ENCODE measurements at places on chromosomes 5 and 9. TPM values are rescaled to one million over a fixed set of nuclear protein-coding genes. Genes with fewer than 3 reads are reported as not detected.

GRCh38 chr9:107046692-107047091, 183.7 kb downstream of the ZNF462 start:
- no peak for DNase-seq

The TSSK1B gene
- 0.64 TPM for total RNA-seq

DNA sequence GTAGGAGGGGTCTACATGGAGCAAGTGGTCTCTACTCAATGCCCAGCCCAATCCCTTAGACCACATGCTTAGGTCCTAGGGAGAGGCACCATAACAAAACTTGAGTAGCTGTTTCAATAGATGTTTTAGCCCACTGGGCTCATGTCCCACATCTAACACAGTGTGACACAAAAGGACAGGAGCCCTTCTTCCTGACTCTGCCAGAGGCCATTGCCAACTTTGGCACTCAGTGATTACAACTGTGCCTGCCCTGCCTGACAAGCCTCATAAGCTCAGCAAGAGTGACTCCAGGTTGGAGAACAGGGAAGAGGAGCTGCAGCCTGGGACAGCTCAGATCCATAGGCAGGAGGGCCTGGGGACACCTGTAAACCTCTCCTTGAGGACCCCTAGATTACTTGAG, 230.8 kb downstream of the ENC1 start:
- DNase-seq = no peak

The ADGRD2 gene
- not detected for total RNA-seq

DNA sequence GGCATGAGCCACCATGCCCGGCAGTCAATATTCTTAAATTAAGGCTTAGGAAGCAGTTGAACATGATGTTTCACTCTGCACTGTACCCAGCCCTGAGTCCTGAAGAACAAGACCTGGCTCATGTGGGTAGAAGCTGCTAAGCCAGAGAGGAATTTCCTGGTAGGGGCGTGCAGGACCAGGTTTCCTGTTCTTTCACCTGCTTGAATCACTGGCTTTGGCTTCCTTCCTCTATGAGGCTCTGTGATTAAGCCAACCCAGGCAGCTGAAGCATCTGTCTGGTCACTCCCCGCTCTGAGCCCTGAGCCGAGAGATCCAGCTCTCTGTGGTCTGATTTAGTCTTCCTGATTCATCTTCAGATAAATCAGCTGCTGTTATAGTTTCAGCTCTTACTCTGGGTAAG, 29.1 kb downstream of the CFAP77 start:
- no peak for DNase-seq

DNA sequence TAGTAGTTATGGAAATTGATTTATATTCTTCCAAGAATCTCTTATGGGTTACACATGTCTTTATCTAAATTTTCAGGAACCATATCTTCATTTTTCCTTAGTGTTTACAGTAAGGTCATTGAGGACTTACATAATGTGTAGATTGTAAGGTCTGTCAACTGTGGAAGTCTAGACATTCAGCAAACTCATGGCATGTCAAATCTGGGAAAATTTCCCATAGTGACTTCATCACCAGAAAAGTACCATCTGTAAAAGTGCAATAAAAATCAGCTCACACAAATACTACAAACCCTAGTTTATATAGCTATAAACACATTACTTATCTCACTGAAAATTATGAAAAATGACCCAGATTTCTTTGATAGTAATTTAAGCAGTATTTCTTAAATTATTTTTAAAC, 419.4 kb downstream of the MTRR start:
- DNase-seq = no peak

The REEP2 gene
- total RNA-seq = 13.0 TPM

- DNase-seq = no peak
Measured at GRCh38 chr5:151528996-151529395, 62.1 kb downstream of the FAT2 start.

The EIF4E1B gene
- not detected for total RNA-seq

DNA sequence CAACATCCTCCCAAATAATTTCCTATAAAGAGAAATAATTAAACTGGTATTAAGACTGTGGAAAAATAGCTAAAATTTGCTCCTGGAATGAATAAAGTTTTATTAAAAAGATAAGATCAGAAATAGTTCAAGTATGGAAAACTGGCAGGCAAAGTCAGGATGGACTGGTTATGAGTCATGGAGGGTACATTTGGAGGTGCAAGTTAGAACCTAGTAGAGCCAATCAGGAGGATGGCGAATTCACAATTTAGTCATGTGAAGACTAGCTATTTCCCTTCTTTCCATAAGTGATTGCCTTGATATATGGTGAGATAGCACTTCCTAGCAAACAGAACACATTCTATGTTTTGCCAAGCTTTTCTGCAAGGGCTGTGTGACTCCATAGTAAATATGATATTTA, 1303.5 kb downstream of the EFNA5 start:
- DNase-seq = no peak

DNA sequence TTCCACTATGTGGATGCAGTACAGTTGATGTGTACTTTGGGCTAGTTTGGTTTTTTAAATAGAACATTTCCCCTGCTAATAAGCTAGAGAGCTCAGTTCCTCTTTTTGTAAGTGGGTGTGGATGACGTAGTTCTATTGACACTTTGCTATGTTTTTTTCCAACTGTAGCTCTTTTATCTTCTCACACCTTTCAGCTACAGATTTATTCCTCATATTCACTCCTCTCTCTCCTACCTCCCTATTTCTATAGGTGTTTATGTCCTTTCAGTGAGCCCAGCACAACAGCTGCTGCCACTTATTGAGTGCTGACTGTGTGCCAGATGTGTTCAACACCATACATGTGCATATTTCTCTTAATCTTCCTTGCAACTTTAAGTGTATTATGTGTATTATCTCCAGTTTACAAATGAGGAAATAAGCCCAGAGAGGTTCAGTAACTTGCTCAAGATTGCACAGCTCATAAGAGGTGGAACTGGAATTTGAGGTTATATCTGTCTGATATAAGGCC, 215.7 kb downstream of the SEMA6A start:
- DNase-seq = no peak

GRCh38 chr5:72702881-72703434, 113.5 kb upstream of the TNPO1 start:
- DNase-seq = no peak

The POU5F2 gene
- total RNA-seq = 1.3 TPM

The SLC34A1 gene
- not detected for total RNA-seq

GRCh38 chr9:133538176-133538575, 3.7 kb downstream of the ADAMTSL2 start:
- no peak for DNase-seq

GRCh38 chr5:89991592-89991991, 418.0 kb downstream of the CETN3 start:
- no peak for DNase-seq

DNA sequence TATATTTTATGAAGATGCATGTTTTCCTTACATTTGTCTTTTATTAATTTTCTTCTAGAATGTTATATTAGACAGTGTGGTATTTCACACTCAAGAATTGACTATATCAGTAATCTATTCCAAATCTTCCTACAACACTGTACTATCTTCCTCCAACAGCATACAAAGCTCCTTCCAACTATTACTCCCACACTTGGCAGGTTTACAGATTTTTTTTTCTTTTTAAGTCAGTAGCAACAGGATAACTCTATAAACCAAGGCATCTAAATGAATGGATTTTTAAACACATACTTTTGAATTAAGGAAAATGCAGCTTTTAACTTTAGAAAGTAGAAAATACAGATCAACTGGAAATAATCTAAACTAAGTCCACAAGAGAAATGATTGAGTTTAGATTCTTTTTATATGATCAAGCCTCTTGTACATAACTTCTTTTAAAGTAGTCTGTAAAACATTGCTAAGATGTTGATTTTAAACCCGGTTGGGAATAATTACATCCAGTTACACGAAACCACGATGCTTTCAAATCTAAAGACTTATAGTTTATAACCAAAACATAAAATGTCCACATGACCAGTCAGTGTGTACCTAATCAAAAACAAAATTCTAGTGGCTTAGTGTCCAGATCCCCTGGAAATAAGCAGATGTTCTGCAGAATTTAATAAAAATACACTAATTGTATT, 281.6 kb downstream of the ADAMTS6 start:
- DNase-seq = peak; percentile 60

The PLEKHG4B gene
- total RNA-seq = under 0.01 TPM

- no peak for DNase-seq
Measured at GRCh38 chr5:13945271-13945670, 783 bp upstream of the DNAH5 start.

DNA sequence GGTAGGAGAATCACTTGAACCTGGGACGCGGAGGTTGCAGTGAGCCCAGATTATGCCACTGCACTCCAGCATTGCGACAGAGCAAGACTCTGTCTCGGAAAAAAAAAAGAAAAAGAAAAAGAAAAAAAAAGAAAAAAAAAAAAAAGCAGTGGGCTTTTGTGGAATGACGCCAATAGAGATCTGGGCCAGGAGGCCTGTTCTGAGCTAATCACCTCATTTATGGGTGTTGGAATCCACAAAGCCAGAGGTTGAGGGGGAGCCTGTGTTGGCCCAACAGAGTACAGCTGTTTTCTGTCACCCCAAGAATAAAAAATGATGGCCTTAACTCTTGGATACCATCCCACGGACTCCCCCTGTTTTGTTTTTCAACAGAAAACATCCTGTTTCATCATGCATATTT, 18.5 kb downstream of the OSTF1 start:
- DNase-seq = peak; percentile 92

DNA sequence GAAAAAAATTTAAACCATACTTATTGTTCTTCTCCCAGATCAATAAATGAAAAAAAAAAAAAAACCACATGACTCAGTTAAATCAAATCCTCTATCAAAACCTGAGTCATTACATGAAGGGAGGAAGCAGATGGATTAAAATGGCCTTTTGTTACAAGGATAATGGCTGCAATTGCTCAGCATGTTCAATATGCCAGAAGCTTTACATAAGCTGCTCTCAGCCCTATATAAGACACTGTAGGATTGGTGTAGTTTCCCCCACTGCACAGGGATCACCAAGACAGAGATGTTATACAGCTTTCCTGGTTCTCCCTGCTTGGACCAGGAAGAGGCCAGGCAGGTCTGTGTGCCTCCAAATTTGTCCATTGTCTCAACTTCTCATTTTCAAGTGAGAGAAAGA, 101.6 kb upstream of the MAP1B start:
- no peak for DNase-seq

The DPYSL3 gene
- total RNA-seq = 126 TPM

DNA sequence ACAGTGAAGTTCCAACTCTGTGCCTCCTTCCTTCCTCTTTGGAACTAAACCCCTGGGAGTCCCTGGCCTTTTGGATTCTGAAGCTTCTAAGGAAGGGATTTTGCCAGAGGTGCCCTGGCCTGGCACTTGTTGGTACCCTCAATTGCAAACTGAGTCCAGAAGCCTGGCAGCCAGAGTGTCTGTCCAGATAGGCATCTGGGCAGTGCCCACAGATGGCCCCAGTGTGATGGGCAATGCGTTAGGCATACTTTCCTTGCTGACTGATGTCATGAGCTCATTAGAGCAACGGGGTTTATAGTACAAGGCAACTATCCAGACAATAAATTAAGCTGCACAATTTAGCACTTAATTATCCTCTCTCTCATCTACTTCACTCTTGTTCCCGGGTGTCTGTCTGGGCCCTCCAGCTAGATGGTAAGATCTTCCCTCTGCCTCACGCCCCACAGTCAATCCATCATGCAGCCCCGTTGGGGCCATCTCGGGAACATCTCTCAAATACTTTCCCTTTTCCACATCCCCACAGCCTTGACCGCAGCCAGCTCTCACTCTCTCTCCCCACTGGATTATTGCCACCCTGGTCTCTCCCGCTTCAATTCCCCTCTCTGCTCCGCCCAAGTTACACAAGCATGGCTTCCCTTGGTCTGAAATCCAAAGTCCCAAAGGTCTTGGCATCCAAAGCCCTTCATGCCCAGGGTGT, 157.5 kb upstream of the SMIM23 start:
- DNase-seq = no peak

- DNase-seq = no peak
Measured at GRCh38 chr5:76674330-76675066, 41.4 kb upstream of the F2R start.

DNA sequence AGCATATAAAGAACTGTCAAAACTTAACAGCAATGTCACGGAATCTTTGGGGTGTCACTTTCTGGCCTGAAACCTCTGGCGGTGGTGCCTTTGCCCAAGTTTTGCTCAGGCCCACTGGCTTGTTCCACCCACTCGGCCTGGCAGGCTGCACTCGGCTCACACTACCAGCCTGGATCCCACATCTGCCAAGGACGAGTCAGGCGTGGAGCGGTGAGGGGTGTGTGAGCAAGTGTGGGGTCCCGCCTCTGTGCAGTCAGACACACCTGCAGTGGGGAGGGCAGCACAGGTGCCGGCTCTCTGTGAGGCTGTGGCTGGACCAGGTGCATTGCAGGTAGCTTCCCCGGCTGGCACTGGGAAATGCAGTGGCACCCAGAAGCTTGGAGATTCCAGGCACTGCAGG, 40.0 kb downstream of the TSPAN17 start:
- DNase-seq = no peak

GRCh38 chr5:93577854-93578812, 2.9 kb downstream of the NR2F1-AS1 start:
- DNase-seq = peak; percentile 70

- no peak for DNase-seq
Measured at GRCh38 chr9:87708546-87708945, 17.4 kb upstream of the CTSL start.

GRCh38 chr5:54401515-54401914, 54.0 kb upstream of the HSPB3 start:
- no peak for DNase-seq

The SPINK7 gene
- total RNA-seq = not detected

The GCNT1 gene
- total RNA-seq = 9.9 TPM

The TMEM174 gene
- not detected for total RNA-seq

- DNase-seq = peak; percentile 63
Measured at GRCh38 chr9:83620841-83621636, 1.9 kb upstream of the IDNK start.

The HMMR gene
- total RNA-seq = 10.0 TPM

The MED7 gene
- total RNA-seq = 9.0 TPM

GRCh38 chr9:99565203-99565602, 256.5 kb upstream of the NR4A3 start:
- no peak for DNase-seq

DNA sequence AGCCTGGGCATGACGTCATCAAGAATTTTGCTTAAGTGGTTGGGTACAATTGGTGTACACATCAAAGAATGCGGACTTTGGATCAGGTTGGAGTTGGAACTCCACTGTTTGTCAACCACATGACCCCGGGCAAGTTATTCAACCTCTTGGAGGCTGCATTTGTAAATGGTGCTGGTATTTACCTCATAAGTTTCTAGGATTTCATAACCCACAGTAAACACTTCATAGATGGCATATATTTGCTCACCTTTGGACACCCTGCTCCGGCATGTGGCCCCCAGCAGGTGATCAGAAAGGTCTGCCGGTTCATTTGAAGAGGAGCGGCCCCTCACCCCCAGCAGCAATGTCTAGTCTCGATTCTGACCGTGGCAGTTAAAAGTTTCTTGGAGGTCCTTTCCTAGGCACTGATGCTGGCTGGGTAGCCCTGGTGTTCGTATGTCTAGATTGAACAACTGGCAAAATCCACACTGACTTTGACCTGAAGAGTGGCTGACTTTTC, 60.6 kb downstream of the IL6ST start:
- DNase-seq = peak; percentile 41

The ATP10B gene
- total RNA-seq = not detected
